Activated naive CD4-positive, alpha-beta T cell treated with anti-CD3 and anti-CD28 coated beads, Interleukin-2, amount 50 U/mL, for 16 hours (primary cell): ENCODE measurements at places on chromosomes 11 and 22.

DNA sequence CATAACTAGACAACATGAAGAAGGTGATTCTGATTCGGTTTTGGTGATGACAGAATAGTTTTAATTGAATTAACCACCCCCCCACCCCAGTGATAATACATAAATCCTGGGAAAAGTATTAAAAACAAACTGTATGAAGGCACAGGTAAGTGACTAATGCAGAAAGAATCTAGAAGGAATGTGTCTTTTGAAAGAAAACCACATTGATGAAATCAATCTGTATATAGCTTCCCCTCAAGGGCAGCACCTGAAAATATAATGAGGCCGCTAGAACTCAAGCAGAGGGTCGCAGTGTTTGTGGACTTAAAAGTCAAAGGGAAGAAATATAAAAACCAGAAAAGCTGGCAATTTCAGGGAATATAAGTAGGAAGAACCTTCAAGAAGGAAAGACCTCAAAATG lies 580.5 kb upstream of the CHORDC1 start:
- DNase-seq: no peak

GRCh38 chr11:67352546-67353316 lies 615 bp downstream of the POLD4 start:
- no peak for DNase-seq

GRCh38 chr11:101126551-101127196 lies 2.9 kb downstream of the PGR start:
- DNase-seq: no peak

- no peak for DNase-seq
Measured at GRCh38 chr11:102830001-102830727, 13.2 kb downstream of the MMP3 start.

GRCh38 chr11:124278261-124278660 lies 22.1 kb downstream of the OR8G5 start:
- DNase-seq: no peak

GRCh38 chr22:39746600-39747262 lies 146.8 kb downstream of the ENTHD1 start:
- DNase-seq: no peak

- DNase-seq: no peak
Measured at GRCh38 chr11:128415539-128415938, 171.8 kb downstream of the ETS1 start.

- no peak for DNase-seq
Measured at GRCh38 chr11:44742508-44743246, 15.9 kb downstream of the TSPAN18 start.

GRCh38 chr11:36684840-36685801 lies 87.1 kb upstream of the RAG2 start:
- DNase-seq: peak; percentile 14

- DNase-seq: no peak
Measured at GRCh38 chr11:86678823-86679222, 6.4 kb upstream of the ME3 start.

GRCh38 chr22:50326956-50327710 lies at the start of gene DENND6B:
Gene DENND6B (minus strand): TSS chr22:50327012. CDS start chr22:50326988, 24 bp downstream.
- peak; percentile 63 for DNase-seq

DNA sequence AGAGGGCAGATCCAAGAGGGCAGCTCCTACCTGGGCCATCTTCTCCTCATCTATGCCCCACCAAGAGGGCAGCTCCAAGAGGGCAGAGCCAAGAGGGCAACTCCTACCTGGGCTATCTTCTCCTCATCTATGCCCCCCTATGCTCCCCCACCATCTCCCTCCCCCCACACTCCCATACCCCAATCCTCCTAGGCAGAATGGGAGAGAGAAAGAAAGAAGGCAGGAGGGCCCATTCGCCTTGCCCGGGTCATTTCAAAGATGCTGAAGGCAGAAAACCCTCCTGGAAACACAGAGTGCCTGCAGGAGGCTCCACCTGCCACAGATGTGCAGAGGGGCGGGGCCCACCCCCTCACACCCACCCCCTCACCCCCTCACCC lies 78.5 kb downstream of the BUD13 start:
- DNase-seq: no peak

DNA sequence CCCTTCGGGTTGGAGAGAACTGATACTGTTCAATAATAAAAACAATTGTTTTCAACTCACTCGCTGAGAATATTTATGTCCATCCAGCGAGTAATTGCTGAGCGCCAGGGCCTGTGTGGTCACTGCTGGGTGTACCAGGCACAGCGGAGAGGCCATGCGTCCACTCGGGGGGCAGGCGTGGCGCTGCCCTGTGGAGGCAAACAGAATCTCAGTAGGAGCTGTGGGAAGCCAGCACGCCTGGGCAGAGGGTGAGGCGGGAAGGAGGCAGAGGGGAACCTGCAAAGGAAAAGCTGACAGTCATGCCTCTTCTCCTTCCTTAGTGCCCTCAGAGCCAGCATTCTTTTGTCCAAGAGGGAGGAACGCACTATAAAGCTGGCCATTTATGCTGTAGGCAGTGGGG lies 11.4 kb downstream of the GLB1L3 start:
- no peak for DNase-seq

DNA sequence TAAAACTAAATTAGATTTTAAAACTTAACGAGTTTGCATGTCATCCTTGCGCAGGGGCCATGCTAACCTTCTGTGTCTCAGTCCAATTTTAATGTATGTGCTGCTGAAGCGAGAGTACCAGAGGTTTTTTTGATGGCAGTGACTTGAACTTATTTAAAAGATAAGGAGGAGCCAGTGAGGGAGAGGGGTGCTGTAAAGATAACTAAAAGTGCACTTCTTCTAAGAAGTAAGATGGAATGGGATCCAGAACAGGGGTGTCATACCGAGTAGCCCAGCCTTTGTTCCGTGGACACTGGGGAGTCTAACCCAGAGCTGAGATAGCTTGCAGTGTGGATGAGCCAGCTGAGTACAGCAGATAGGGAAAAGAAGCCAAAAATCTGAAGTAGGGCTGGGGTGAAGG lies 10.6 kb downstream of the LIMK2 start:
- DNase-seq: no peak

DNA sequence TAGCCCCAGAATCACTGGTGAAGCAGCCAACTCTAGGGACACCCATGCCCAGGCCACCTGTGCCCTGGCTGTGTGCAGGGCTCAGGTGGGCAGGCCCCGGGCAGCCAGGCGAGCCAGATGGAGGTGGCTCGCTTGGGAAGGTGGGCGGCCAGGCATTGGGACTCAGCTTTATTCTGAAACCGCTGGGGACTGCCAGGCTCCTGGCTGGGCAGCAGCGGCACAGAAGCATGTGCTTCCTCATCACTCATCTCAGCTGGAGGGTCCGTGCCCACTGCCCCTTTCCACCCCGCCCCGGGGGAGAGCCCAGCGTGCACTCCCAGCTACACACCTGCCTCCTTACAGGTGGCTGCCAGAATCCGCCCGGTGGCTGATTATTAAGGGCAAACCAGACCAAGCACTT lies 27.1 kb upstream of the SLC22A12 start:
- DNase-seq: no peak

DNA sequence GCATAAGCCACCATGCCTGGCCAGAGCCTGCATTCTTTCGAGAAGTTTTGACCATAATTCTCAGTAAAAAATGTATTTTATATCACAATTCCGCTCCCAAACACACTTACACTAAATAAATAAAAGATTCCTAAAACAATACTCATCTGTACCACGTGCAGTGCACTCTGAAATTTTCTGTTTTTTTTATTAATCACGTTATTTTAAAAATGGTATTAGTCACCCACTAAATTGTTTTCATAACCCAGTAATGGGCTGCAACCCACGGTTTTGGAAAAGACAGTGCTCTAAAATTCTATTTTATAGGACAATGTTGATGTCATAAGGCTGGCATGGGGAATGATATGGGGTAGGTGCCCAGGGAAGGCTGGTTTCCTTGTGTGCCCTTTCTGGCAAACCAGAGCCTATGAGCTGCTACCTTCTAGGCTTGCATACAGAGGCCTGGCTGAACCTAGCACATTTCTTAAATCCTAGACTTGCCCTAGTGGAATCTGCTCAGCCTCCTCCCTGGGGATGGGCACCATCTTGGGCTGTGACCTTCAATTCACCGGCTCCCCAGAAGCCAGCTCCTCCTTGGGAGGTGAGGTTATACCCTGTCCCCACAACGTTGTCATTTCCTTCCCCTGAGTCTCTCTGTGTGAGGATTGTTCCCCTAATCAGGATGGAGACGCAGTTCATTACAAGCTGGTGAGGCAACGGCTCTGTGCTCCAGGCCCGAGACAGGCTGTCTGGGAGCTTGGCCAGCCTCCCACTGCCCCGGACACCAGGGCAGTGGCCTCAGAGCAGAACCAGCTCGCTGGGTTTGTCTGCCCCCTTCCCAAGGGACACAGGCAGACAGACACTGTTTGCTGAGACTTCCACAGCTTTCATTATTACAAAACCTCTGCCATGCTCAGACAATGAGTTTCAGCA lies 116.5 kb upstream of the NAV2 start:
- no peak for DNase-seq

GRCh38 chr11:130527636-130528297 lies 79.3 kb downstream of the ADAMTS15 start:
- DNase-seq: no peak

GRCh38 chr11:120375076-120375475 lies 38.9 kb downstream of the ARHGEF12 start:
- no peak for DNase-seq

DNA sequence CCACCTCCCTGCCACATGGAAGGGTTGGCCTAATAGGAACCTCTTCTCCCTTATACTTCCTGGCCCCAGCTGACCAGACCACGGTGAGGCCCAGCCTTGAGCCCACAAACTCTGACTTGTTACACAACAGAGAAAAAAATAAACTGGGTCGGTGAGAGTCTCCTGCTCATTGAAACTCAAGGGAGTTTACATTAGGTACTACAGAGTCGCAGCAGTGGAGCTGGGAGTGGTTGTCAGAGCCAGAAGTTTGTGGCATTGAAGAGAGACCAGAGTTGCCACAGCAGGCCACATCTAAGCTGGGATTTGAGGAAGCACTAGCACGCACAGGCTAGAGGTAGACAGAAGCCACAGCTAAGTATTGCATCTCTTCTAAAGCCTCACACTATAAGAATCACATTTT lies 296.2 kb downstream of the DDX10 start:
- no peak for DNase-seq

GRCh38 chr22:47220752-47221151 lies 458.3 kb downstream of the TBC1D22A start:
- no peak for DNase-seq

- no peak for DNase-seq
Measured at GRCh38 chr11:120698918-120699317, 187.4 kb downstream of the GRIK4 start.

DNA sequence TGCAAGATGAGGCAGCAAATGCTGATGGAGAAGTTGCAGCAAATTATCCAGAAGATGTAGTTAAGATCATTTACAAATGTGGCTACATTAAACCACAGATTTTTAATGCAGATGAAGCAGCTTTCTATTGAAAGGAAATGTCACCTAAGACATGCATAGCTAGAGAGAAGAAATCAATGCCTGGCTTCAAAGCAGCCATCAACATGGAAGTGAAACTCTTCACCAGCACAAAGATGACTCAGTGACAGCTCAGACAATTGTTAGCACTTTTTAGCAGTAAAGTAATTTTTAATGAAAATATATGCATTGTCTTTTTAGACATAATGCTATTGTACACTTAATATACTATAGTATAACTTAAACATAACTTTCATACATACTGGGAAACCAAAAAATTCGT lies 71.4 kb downstream of the FANCF start:
- DNase-seq: no peak

DNA sequence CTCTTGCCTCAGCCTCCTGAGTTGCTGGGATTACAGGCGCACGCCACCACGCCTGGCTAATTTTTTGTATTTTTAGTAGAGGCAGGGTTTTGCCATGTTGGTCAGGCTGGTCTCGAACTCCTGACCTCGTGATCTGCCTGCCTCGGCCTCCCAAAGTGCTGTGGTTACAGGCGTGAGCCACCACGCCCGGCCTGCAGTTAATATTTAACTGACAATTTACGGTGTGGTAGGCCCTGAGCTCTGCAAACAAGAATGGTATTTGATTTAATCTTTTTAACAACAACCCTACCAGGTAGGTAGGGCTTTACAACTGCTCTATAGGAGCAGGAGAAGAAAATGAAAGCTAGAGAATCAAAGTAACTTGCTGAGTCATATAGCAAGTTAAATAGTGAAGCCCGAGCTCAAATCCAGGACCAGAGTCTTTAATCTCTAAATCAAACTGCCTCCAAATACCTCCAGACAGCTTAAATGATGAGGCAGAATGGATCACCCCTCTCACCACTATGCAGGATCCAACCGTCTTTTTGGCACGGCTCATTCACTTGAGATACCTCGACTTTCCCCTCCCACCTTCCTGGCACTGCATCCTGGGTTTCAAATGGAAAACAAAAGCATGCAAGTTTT lies 9.4 kb downstream of the UEVLD start:
- DNase-seq: no peak

DNA sequence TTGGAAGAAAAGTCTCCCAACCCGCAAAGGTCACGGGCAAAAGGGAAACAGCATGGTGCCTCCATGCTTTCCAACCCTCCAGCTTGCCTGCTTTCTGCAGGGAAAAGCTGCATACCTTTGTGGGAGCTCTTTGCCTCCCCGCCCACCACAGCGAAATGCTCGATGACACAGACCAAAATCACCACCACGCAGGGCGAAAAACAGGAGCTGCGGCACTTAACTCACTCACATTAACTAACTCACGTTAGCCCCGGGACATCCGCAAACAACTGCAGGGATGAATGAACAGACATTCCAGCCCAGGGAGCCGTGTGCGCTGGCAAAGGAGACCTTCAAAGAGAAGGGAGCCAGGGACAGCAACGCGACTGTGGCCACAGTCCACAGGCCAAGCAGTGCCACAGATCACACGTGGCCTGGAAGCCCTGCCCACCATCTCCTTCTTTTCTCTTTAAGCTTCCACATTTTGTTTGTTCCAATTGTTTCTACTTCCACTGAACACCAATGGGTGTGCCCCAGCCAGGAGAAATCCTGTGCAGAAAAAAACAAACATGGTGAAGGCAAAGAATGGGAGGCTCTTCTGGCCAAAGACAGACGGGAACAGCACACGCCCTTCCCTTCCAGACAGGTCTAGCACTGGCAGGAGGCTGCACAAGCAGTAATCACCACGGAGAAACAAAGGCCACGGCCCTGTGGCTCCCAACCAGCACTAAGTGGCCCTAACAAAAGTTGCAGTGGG lies 39.3 kb downstream of the DUSP8 start:
- DNase-seq: no peak

DNA sequence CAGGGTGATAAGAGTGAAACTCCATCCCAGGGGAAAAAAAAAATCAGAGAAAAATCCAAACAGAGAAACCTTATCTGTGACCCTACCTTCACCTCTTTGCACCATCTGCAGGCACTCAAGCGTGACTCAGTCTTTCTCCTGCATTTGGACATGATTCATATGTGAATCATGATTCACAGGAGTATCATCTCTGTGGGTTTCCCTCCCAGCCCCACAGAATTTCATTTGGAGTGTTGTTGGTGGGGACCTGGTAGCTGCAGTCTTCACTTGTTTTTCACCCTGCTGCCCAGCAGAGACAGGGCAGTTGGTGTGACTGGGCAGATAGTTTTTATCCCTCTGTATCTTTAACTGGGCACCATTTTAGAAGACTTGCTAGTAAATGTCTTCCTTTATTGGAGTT lies 75.7 kb downstream of the DEPDC5 start:
- peak; percentile 51 for DNase-seq

GRCh38 chr22:46481386-46481785 lies 56.0 kb downstream of the CELSR1 start:
- no peak for DNase-seq
